BJ (cell line): ENCODE measurements at places on chromosomes 5 and 9.

- no peak for DNase-seq
These were observed 28.8 kb downstream of the PDE8B start for GRCh38 chr5:77239126-77239741.

DNA sequence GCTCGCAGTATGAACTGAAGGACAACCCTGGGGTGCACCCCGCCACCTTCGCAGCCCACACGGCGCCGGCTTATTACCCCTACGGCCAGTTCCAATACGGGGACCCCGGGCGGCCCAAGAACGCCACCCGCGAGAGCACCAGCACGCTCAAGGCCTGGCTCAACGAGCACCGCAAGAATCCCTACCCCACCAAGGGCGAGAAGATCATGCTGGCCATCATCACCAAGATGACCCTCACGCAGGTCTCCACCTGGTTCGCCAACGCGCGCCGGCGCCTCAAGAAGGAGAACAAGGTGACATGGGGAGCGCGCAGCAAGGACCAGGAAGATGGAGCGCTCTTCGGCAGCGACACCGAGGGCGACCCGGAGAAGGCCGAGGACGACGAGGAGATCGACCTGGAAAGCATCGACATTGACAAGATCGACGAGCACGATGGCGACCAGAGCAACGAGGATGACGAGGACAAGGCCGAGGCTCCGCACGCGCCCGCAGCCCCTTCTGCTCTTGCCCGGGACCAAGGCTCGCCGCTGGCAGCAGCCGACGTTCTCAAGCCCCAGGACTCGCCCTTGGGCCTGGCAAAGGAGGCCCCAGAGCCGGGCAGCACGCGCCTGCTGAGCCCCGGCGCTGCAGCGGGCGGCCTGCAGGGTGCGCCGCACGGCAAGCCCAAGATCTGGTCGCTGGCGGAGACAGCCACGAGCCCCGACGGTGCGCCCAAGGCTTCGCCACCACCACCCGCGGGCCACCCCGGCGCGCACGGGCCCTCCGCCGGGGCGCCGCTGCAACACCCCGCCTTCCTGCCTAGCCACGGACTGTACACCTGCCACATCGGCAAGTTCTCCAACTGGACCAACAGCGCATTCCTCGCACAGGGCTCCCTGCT lies 3.8 kb downstream of the IRX1 start:
- DNase-seq = no peak

DNA sequence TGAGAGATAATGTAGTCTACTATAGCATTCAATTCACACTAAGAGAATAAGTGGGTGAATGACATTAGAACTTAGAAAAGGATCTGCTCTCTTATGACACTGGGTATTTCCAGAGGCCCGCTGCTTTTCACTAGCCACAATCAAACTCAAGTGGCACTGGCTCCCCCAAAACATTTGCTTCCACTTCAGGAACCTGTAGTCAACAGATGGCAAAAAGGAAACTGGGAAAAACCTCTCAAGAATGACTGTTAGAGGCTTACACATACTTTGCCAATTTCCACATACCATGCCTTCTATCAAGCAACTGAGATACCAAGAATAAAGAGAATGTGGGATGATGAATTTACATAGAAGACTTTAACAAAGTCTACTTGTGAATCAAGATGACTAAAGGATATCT lies 11.2 kb downstream of the POC5 start:
- DNase-seq = no peak

DNA sequence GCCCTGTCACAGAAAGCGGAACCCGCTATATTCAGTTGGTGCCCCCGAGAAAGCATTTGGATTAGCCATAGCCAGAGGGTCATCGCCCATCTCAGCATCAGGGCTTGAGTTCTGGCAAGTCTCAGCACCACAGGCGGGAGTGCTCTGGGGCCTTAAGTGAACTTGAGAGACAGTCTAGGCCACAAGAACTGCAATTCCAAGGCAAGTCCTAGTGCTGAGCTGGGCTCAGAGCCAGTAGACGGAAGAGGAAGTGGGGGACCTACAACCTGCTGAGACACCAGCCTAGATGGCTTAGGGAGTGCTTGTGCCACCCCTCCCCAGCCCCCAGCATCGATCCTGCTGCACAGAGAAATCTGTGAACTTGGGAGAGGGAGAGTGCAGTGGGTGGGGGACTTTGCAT lies 594.9 kb downstream of the CCDC171 start:
- DNase-seq = no peak

DNA sequence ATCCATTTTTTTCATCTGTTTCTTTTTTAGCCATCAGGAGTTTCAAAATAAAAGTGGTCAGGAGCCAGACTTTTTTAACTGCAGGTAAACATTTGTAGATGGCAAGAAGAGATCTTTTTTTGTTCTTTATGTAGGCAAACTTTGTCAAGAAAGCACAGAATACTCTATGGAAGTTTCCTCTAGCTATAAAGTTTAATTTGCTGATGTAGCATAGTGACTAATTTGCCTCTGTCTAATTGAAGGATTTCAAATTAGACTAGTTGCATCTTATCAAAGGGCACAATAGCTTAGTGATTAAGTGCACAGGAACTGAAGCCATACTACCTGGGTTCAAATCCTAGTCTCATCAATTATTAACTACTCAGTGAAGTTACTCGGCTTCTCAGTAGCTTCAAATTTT lies 22.0 kb downstream of the FGF10 start:
- DNase-seq = no peak

GRCh38 chr9:20030221-20030620 lies 241.4 kb upstream of the SLC24A2 start:
- no peak for DNase-seq

DNA sequence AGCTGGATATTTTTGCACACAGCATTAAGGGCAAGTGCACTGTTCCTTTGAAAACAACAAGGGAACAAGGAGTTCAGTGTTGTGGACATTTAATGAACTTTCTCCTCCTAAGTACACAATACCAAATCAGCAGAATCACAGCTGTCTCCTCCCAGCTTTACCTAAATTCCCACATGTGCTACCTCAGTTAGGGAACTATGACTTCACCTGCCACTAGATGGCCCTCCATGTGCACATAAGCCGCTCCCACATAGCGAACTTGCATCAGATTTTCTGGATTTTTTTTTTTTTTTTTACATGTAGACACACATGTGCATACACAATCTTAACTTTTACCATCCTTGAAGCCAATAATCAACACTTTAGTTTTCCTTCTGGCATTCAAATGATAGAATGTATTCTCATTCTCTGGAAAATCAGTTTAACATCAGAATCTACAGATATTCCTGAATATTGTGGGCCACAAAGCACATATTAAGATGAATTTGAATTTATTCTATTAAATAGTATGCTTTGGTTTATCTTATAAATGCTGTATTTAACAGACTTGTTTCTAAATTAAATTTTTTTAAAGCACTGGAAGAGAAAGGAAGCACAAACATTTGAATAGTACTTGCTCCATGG lies 123.6 kb downstream of the PALM2AKAP2 start:
- DNase-seq = no peak

DNA sequence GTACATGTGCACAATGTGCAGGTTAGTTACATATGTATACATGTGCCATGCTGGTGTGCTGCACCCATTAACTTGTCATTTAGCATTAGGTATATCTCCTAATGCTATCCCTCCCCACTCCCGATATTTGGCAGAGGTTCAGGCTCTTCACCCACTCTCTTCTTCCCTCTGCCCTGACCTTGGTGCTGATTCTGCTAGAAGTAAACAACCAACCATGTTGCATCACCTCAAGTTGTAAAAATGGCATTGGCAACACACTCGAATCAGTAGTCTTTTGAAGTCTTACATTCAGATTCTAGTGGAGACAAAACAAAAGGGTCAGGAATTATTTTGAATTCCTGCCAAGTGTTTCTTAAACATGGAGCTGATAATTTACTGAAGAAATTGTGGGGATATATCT lies 40.0 kb downstream of the PRR16 start:
- DNase-seq = no peak

- no peak for DNase-seq
These were observed 177.6 kb downstream of the DEPDC1B start for GRCh38 chr5:60522292-60522905.

- no peak for DNase-seq
These were observed 1.4 kb downstream of the NEURL1B start for GRCh38 chr5:172642486-172642885.

DNA sequence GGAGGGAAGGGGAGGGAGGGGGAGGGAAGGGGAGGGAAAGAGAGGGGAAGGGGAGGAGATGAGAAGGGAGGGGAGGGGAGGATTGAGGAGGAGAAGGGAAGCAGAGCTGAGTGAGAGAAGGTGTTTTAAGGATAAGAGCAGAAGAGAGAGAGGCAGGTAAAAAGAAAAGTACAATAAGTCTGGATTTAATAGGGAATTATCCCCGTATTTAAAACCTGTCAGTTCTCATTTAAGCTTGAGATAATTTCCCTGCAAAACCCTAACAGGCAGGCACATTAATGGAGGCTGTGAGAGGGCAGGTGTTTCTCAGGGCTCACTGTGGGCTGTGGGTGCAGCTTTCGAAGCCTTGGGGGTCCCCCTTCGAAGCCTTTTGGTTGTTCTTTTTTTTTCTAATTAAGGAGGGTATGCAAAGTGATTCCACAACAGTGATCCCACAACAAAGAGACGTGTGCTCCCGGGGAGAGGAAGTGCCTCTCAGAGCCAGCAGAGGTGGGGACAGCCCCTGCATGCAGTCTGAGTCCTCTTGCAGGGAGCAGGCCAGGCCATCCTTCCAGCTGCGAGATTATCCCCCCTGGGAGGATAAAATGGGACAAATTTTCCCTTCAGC lies 317.9 kb upstream of the IRX1 start:
- DNase-seq = no peak

DNA sequence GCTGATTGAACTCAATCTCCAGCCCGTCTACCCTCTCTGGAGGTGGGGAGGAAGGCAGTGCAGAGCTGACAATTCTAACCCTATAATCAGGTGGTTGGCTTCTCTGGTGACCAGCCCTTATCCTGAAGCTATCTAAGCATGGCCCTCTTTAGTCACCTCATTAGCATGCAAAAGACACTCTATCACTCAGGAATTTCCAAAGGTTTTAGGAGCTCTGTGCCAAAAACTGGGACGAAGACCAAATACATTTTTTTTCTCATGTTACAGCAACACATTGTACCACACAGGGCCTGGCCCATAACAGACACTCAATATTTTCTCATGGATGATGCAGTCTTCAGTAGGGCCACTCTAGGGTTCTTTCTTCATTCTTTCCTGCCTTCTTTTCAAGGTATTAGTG lies 118.8 kb upstream of the VLDLR start:
- DNase-seq = peak; percentile 39

DNA sequence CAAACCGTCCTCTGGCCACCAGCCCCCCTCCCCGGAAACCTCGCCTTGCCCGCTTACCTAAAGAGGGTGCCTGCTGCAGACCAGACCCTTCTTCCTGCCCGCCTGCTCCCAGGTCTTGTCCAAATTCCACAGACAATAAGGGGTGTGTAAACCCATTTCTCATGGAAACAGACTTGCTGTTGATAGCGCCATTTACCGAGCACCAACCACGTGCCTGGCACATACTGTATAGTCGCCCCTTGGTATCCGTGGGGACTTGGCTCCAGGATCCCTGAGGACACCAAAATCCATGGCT lies 25.1 kb downstream of the CDHR2 start:
- DNase-seq = no peak

GRCh38 chr9:120718316-120718715 lies 4.0 kb upstream of the MEGF9 start:
- no peak for DNase-seq

GRCh38 chr5:10109299-10109698 lies 140.4 kb downstream of the ATPSCKMT start:
- DNase-seq = no peak

GRCh38 chr5:77957516-77957915 lies 181.4 kb upstream of the TBCA start:
- no peak for DNase-seq

GRCh38 chr9:78539904-78540303 lies 243.0 kb downstream of the PSAT1 start:
- DNase-seq = peak; percentile 73

DNA sequence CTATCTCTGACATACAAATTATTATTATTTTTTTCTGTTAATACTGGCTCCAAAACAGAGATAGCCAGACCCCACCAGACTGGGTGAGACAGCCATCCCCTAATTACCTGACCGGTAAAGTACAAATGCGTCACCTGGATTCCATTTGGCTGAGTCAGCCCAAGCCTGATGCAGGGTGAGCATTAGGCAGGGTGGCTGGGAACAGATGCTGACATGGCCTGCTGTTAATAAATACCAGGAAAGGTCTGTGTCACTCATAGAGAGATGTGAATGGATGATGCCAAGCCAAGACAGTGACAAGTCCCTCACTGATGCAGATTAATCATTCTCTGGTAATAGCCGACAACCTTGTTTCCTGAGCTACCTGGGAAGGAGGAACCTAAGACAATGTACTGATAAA lies 183.5 kb downstream of the TRIM32 start:
- no peak for DNase-seq

DNA sequence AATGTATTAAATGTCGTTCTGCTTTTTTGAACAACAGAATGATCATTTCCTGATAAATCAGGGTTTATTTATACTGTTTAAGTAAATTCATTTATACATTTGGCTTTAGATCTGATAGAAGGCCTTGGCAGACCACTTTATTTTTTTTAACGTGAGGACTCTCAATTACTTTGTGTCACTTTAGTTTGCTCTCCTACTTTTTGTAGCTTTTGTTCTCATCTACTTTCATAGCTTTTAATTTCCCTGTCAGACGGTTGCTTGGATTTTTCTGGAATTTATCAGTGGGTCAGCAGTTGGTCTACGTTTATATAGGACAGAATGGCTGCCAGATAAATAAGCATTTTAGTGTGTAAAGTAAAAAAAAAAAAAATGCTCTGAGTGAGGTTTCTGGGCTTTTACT lies 902.3 kb upstream of the DMAC1 start:
- DNase-seq = no peak

GRCh38 chr9:19493174-19493811 lies 84.5 kb downstream of the ACER2 start:
- no peak for DNase-seq

- DNase-seq = no peak
These were observed 38.6 kb upstream of the KCNMB1 start for GRCh38 chr5:170427672-170428236.

DNA sequence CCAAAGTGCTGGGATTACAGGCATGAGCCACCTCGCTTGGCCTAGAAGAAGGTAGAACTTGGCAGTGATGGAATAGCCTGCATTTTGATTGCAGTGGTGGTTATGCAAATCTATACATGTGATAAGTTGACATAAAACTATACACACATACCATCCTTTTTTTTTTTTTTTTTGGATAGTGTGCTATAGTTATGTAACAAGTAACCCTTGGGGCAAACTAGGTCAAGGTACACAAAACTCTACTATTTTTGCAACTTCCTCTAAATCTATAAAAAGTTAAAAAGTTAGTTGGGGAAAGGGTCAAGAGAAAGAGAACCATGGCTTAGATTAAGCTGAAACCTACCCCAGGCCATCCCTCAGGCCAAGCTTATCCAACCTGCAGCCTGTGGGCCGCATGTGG lies 11.1 kb downstream of the TRIM14 start:
- no peak for DNase-seq

DNA sequence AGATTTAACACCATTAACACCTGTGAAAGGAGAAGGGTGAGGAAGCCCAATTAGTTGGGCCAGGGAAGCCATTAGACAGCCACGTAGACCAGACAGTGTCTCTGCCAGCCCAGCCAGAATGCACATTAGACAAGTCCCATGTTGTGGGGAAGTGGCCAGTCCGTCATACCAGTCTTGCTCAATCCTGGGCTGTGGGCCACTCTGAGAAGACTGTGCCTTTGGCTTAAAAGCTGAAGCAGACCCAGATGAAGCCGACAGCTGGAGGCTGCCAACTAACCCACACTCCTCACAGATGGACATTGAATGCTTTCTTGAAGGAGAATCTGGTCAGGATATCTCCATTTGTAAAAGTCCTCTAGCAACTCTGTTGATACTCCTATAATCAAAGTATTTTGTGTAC lies 128.5 kb downstream of the CHSY3 start:
- DNase-seq = no peak
